ENCODE measurements at places on chromosomes 1 and 21.

GRCh38 chr1:109818271-109818987 is 54.7 kb upstream of the EPS8L3 start:
- no peak for DNase-seq

DNA sequence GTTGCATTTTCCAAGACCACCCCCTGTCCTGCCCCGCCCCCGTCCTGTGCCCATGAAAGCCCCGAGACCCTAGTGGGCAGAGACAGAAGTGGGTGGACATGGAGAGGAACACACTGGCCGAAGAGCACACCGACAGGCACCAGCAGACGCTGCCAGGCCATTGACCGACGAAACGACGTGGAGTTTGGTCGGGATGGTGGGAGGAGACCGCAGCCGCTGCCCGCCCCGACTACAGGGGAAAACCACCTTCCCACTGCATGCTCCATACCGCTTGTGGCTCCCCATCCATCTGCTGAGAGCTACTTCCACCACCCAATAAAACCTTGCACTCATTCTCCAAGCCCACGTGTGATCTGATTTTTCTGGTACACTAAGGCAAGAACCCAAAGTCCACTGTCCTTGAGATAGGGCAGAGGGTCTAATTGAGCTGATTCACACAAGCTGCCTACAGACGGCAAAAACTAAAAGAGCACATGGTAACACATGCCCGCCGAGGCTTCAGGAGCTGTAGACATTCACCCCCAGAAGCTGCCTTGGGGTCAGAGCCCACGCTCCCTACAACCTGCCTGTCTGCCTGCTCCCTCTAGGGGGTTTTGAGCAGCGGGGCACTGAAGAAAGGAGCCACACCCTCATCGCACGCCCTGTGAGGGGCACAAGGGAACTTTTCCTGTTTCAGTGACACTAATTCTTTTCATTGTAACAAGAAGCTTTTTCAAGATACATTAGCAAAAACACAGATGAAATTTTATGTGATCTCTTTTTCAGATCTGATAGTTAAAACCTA is 81.2 kb upstream of the RAB3GAP2 start:
- no peak for DNase-seq

DNA sequence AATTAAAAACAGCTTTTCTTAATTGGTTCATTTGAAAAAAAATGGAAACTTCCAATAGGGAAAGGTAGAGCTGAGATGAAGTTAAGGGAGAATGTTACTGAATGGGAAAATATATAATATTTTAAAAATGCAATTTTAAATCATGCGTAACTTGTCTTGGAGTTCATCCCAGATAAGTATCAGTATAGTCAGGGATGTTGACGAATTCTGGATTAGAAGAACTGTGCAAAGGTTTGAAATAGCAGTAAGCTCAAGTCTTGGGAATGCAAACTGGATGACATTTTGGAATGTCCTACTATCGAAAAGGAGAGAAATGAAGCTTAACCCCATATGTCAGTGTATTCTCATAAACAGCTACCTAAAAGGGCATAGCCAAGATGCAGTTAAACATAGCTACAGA is 4.0 kb upstream of the ST6GALNAC3 start:
- no peak for DNase-seq

GRCh38 chr1:116435806-116436610 is 63.0 kb downstream of the ATP1A1 start:
- DNase-seq, result no peak

- no peak for DNase-seq
Observed at GRCh38 chr1:37123276-37124115, 89.2 kb upstream of the GRIK3 start.

GRCh38 chr1:65264197-65264929 is 45.0 kb upstream of the DNAJC6 start:
- DNase-seq, result no peak

- DNase-seq, result no peak
Observed at GRCh38 chr1:173474097-173474779, 2.9 kb upstream of the PRDX6 start.

- DNase-seq, result no peak
Observed at GRCh38 chr1:168134132-168134531, 2.6 kb downstream of the GPR161 start.

DNA sequence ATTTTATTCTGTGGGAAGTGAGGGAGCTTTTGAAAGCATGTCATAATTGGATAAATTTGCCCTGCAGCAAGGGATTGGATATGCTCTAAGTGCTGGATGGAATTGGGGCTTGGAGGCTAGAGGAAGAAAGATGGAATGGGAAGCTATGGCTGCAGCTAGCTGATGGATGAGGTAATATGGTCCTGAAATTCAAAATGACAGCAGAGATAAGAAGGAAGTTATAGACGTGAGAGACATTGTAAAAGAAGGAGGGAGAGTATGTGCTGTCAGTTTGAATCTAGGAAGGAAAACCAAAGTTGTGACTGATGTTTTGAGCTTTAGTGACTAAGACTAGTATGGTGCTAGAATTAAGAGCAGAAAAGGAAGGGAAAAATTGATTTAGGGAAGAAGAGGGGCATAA is 299.9 kb upstream of the SPAG17 start:
- no peak for DNase-seq

- DNase-seq, result no peak
Observed at GRCh38 chr1:7786795-7787194, 2.7 kb downstream of the PER3 start.

DNA sequence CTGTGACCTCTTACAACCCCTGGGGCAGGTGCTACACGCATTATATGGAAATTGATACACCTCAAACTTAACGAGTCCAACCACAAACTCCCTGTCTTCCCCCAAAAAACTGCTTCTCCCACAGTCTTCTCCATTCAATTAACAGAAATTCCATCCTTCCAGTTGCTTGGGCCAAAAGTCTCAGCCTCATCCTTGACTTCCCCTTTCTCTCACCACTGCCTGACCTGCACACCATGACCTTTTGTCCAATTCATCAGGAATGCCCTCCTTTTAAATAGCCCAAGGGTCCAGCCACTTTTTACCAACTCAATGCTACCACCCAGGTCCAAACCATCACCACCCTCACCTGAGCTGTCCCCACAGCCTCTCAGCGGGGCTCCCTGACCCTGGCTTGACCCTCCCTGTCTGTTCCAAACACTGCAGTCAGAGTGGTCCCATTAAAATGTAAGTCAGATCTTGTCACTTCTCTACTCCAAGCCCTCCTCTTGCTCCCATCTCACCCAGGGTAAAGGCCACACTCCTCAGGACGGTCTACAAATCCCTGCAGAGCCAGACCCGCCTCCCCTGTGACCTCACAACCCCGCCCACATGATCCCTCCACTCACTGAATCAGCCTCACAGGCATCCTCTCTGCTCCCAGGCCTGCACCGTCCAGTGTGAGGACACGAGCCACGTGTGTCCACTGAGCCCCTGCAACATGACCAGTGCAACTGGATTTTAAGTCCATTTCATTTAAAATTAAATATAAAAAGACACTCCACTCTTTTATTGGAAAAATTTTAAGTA is 18.5 kb downstream of the KCNN3 start:
- no peak for DNase-seq

- DNase-seq, result no peak
Observed at GRCh38 chr1:208158640-208159554, 85.3 kb downstream of the PLXNA2 start.

GRCh38 chr1:17136936-17137335 is 17.7 kb upstream of the PADI2 start:
- DNase-seq, result no peak

DNA sequence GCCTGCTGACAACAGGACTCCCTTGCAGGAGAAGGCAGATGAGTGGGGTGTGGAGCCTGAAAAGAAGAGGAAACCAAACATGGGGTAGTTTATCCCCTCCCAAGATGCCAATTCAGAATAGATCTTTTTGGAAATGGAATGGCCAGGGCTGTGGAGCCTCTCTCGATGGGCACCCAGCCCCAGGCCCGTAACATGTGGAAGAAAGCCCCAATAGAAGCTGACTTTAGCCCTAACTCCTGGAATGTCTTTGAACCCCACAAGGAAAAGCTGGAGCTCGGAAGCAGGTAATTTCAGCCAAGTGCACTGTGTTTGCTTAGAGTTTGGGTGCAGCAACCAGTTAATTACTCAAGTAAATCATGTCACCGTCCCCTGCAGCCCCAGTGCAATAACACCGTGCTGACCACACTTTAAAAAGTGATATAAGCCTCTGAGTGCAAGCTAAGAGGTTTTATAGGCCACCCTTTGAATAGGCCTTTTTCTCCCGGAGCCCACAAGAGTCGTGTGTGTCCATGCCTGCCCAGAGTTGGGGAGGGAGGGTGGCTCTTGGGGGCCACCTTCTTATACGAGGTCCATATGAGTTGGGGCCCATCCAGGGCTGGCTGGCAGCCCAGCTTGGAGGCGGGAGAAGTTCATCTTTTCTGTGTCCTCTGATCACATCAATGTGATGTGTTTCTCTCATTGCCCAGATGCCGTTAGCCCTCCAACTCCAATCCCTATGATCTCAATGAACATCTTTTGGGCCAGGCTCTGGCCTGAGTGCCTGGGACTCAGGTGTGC is 153.2 kb downstream of the TRABD2B start:
- no peak for DNase-seq
